Fibroblast of lung (primary cell): ENCODE measurements at places on chromosomes 12 and 14. TPM values are rescaled to one million over a fixed set of nuclear protein-coding genes. Genes with fewer than 3 reads are reported as not detected.

TMPRSS12 gene
- not detected in 2 replicates for total RNA-seq

TAOK3 gene
- total RNA-seq, result 41.6 and 64.7 TPM in 2 replicates

- DNase-seq, result peak; percentile 91
- H3K27ac ChIP-seq, result no peak overlapping the region
- no peak overlapping the region for H3K4me3 ChIP-seq
- H3K27me3 ChIP-seq, result no peaks in the 10 kb centered on the region
These were observed 17.2 kb upstream of the ELK3 start for GRCh38 chr12:96177013-96177412.

PLBD1 gene
- total RNA-seq, result 5.1 and 5.4 TPM in 2 replicates

PLXNC1 gene
- total RNA-seq, result 49.6 and 86.9 TPM in 2 replicates
